ENCODE measurements at places on chromosomes 11 and 22.

DNA sequence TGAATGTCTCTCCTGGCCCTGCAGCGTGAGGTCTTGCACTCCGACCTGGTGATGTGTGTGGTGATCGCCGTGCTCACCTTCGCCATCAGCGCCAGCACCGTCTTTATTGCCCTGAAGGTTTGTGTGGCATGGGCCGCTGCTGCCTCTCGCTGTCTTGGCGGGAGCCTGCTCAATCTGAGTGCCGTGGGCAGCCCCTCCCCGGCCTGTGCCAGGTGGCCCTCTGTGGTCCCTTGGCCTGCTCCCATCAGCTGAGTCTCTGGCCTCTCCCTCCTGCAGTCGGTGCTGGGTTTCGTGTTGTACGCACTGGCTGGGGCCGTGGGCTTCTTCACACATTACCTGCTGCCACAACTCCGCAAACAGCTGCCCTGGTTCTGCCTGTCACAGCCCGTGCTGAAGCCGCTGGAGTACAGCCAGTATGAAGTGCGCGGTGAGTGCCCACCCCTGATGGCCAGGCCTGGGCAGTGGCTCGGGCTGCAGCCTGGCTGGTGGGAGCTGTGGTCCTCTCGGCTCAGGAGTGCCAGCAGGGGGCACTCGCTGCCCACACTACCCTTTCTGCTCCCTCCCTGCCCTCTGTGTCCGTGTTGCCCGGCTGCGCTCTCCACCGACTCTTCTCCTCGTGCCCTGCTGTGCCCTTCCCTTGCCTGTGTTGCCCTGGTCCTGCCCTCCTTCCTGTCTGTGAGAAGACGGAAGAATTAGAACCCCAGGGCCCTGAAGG lies 10.2 kb downstream of the PCNX3 start:
- peak; percentile 45 for DNase-seq

GRCh38 chr22:26367402-26368245 lies 61.4 kb upstream of the ASPHD2 start:
- DNase-seq, result peak; percentile 69

DNA sequence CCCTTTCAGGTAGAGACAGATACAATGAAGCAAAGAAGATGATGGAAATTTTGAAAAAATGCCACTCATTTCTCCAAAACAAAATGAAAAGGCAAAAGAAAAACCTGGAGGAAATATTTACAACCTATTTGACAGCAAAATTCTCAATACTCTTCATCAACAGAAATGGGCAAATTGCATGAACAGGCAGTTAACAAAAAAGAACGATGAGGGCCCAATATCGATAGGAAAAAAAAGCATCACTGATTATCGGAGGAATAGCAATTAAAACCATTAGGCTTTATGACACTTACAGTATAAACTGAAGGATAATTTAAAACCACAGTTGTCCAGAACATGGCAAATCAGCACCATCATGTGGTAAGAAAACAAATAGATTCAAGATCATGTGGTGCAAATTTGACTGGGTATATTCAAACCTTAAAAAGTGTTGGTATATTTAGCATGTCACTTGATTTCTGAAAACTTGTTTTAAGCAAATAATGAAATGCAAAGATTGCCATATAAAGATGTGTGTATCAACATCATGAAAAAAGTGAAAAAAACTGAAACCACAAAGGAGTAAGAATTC lies 222.9 kb downstream of the BRD1 start:
- DNase-seq, result no peak

GRCh38 chr22:34122042-34122441 lies 201.8 kb upstream of the LARGE1 start:
- DNase-seq, result no peak
